ENCODE measurements at places on chromosomes 3 and 15.
A peak's percentile ranks its signal among the peaks of the same experiment; 100 is the strongest.

GRCh38 chr3:96712792-96713191 is 101.6 kb upstream of the EPHA6 start:
- DNase-seq: no peak

DNA sequence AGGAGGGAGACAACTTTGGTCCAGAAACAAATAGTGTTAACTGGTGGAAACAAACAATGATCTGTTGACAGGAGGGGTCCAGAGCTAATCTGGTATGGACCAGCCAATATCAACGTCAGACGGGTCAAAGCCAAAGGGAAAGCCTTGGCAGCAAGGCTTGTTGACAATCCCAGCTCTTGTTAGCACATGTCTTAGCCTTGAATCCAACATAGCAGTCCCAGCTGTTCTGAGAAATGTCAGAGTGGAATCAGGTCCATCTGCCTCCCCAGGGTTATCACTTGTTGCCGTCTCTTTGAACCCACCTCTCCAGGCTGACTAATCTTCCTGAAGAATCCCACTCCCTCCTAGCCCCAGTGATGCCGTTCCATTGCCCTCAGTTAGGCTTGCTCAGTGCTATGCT is 404.6 kb upstream of the MCTP2 start:
- DNase-seq: no peak

DNA sequence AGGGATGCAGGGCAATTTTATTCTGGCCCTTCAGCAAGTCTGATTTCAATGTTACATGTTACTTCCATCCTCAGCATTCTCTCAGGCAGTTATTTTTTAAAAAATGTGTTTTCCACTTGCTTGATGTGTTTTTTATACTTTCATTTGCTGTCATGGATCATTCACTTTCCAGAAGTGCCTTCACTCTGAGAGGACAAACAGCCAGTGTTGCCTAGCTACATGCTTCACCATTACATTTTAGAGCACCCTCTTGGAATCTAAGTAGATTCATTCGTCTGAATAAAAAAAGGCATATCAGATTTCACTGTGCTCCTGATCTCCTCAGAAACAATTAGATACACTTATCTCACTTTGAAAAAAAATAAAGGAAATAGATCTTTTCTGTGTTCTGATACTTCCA is 93.6 kb upstream of the POU1F1 start:
- no peak for DNase-seq

- peak; percentile 99 for DNase-seq
These were observed 115.9 kb downstream of the DCLK3 start for GRCh38 chr3:36648241-36649034.

- DNase-seq: no peak
These were observed 82.7 kb upstream of the CHD2 start for GRCh38 chr15:92817339-92817886.

Data from fibroblast of skin of right quadriceps (primary cell).